CD14-positive monocyte (primary cell): ENCODE measurements at places on chromosomes 1 and 21.
A peak's percentile ranks its signal among the peaks of the same experiment; 100 is the strongest.

DNA sequence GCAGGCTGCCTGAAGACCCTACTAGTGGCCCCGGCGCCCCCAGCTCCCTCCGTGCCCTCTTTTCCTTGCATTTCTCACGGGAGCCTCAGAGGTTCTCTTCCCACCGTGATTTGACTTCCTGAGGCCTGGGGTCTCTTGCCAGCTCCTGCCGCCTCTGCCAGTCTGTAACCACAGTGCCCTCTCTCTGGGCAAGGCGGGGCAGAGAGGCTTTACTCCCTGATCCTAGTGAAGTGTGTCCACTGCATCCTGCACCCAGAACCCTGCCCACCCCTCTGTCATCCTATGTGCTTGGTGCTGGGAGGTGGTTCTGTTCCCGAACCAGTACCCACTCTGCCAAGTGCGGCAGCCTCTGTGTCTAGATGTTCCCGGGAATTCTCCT lies 2.4 kb downstream of the ESPN start:
- DNase-seq, result no peak

DNA sequence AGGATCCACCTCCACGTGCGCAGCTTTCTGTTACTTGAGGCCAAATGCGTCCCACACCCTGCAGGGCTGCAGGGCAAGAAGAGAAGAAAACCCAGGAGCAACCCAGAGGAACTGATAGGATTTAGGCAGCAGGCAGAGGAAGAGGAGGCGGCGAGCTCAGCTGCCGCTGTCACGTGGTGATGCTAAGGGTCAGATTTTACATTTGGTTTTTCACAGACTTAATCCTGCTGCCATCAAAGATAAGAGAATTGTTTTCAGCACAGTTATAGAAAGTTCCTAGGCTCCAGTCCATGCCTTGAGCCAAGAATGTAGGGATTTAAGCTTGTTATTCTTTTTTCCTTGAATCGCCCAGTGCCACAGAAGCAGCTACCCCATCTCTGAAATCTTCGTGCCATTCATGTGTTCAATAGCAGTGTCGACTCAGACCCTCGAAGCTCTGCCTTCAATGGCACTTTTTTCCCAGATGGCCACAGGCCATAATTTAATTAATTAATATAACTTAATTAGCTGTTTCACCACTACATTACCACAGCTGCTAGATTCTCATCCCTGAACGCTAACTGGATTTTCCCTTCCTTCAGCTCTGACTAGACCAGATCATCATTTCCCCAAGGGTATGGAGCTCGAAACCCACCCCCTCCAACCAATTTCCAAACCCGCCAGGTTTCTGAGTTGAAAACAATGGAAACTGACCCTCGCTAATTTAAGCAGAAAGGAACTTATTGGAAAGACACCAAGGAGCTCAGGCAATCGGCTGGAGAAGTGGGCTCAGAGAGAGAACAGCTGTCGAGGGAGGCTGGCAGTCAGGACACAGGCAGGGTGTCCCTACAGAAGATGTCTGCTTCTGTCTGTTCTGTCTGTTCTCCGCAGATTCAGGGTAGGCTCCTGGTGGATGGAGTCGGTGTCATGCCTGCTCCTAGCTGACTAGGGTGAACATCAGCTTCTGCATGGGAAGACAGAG lies 36.2 kb downstream of the LDLRAP1 start:
- no peak for DNase-seq

GRCh38 chr1:172394141-172394751 lies 26.2 kb upstream of the C1orf105 start:
- DNase-seq, result peak; percentile 25

GRCh38 chr1:26276432-26276838 lies 3.5 kb upstream of the SH3BGRL3 start:
- no peak for DNase-seq

GRCh38 chr1:52904927-52905698 lies 16.4 kb downstream of the ECHDC2 start:
- DNase-seq, result no peak
